ENCODE measurements at places on chromosomes 5 and 9.

DNA sequence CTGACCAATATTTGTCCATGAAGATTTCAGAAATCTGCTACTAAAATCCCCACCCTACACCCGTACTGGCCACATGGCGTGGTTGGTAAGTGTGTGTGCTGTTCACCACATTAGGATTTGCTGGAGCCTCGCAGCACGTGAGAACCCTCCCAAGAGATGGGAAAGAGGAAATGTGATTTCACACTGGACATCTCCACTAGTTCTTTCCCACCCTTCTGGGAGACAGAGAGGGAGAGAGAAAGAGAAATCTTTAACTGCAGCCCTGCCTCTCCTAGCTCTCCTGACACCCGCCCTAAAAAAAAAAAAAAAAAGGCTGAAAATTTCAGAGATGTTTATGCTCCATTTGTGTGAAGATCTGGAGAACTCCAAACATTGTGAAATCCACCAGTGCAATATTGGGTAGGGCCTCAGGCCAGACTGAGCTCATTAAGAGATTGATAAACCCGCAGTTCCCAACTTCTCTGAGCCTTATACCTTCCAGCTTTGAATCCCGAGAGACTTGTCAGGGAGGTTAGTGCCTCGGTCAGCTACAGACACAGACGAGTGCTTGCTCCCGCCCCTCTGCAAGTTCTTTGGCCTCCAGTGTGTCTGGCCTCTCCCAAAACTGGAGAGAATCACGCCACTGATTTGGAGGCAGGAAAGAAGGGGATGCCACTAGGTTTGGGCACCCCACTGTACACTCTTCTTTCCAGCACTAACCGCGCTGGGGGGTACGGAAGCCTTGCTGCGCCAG, 1.9 kb downstream of the SPRY4 start:
- DNase-seq: peak; percentile 66

GRCh38 chr5:22088517-22088916, 764.6 kb downstream of the CDH12 start:
- DNase-seq: no peak

DNA sequence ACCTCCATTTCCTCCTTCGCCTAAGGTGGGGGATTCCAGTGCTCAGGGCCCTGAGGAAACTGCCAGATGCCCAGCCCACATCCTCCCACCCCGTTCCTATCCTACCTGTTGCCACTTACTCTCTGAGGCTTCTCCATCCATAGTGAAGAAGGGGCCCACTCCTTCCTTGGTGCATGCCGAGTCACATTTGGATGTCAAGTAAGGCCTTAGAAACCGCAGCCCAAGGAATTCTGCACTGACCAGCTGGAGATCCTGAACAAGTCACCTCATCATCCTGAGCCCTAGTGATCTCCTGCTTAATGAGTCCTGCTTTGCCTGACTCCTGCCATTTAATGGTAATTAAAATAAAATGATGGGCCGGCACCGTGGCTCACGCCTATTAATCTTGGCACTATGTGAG, 6.7 kb upstream of the TNIP1 start:
- no peak for DNase-seq

- no peak for DNase-seq
Measured at GRCh38 chr5:137055271-137055872, 443.8 kb downstream of the SPOCK1 start.

DNA sequence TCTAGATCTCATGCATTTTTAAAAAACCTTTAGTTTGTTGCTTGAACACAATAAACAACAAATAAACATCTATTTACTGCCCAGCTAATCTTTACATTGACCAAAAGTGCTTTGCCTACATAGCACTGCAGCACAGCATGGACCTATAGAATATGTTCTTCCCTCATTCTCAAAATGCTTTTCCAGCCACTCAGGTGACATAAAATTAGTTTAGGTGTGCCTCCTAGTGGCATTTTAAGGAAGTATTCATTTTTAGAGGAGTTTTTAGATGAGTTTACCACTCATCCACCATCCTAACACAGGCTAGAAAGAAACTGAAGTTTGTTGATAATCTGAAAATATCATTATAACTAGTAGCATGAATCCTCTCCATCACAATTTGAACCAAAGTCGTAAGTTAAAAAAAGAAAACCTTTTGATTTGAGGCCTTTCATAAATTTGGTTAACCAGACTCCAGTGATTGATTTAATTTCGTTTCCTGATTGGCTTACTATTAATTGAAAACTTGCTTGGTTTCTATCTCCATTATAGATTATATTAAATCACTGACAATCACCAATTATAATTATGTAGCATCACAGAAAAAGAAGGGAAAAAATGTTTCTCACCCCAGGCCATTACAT, 12.6 kb downstream of the PLGRKT start:
- DNase-seq: peak; percentile 28

- DNase-seq: no peak
Measured at GRCh38 chr5:20833081-20833627, 845.2 kb upstream of the CDH18 start.

DNA sequence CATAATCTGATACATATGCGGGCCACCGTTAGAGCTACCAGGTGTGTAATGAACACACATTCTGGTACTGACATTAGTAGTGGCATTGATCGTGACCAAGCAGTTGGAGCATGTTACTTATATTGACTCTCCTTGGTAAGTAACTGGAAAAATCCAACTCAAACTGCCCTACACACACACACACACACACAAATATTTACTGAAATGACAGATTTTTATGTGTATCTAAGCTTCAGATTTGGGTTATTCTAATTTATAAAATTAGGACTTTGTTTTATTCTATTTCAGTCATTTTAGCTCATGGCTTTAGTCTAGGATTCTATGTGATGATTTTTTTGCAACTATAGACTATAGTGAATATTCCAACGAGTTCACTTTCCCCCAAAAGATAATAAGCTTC, 1280.2 kb upstream of the ACO1 start:
- no peak for DNase-seq

DNA sequence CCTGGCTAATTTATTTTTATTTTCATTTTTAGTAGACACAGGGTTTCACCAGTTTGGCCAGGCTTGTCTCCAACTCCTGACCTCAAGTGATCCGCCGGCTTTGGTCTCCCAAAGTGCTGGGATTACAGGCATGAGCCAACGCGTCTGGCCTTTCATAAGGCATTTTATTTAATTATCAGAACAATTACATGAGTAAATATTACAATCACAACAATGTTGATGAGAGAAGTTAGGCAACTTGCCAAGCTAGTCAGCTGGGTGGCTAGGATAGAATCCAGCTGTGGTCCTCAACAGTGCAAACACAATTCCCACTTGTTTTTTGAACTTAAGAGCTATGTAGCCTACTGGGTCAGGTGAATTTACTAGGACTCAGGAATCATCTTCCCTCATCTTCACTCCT, 22.0 kb downstream of the C9orf57 start:
- no peak for DNase-seq

- DNase-seq: no peak
Measured at GRCh38 chr9:127809002-127809539, 6.4 kb downstream of the FPGS start.

GRCh38 chr5:179279347-179280094, 65.7 kb downstream of the ADAMTS2 start:
- DNase-seq: no peak

GRCh38 chr9:94622087-94622800, 17.1 kb downstream of the FBP1 start:
- no peak for DNase-seq

- DNase-seq: no peak
Measured at GRCh38 chr9:113261917-113262671, 13.3 kb downstream of the CDC26 start.

DNA sequence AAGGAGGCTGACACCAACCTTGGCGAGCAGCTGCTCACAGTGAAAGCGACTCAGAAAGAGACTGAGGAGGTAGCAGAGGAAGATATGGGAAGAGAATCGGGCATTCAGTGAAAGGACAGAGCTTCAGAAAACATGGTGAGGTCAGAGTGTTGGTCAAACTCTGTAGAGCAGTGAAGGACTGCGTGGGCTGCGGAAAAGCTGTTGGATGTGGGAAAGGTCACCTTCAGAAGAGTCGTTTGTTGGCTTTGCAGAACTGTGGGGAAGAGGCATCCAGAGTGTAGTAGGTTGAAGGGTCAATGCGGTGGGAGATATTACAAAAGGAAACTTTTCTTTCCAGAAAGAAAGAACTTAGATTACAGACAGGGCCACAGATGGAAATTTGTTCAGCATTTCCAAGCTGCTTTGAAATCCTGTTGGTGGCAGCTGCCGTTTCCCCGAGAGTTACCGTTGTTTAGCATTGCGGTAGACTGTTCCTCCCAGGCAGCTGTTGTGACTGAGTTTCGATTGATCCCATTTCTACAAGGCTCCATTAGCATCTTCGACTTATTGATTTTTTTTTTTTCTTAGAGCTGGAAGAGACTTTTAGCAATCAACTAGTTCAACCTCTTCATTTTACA, 58.3 kb upstream of the AFAP1L1 start:
- DNase-seq: no peak

DNA sequence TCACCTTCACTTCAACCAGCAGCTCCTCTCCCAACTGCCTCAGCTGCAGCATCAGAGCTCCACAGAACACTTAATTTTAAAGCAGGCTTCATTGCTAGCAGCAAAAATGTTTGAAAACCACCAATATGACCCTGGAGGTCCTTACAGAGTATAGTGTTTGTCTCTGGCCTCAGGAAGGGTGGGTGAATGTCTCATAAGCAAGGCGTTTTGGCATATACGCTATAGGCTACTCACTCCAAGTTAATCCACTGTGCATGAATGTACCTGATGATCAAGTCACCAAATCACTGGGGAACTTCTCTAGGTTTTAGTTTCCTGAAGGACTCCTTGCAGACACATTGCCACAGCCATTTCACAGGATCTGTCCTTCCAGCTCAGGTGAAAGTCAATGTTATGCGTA, 125.3 kb downstream of the GABBR2 start:
- no peak for DNase-seq

DNA sequence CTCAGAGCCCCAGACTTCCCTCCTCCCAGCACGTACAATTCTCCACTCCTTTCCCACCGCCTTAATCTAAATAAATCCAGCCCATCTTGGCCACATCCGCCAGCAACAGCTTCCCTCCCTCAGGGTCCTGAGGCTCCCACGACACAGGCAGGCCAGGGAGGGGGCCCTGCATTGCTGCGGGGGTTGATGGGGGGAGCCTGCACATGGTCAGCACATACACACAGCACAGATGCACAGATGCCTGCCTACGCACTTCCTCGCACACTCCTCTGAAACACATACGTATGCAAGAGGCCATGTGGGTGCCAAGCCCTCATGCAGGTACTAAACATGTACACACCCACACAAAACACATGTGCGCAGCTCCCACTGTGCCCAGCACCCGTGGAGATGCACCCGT, 14.8 kb downstream of the PDGFRB start:
- peak; percentile 79 for DNase-seq

DNA sequence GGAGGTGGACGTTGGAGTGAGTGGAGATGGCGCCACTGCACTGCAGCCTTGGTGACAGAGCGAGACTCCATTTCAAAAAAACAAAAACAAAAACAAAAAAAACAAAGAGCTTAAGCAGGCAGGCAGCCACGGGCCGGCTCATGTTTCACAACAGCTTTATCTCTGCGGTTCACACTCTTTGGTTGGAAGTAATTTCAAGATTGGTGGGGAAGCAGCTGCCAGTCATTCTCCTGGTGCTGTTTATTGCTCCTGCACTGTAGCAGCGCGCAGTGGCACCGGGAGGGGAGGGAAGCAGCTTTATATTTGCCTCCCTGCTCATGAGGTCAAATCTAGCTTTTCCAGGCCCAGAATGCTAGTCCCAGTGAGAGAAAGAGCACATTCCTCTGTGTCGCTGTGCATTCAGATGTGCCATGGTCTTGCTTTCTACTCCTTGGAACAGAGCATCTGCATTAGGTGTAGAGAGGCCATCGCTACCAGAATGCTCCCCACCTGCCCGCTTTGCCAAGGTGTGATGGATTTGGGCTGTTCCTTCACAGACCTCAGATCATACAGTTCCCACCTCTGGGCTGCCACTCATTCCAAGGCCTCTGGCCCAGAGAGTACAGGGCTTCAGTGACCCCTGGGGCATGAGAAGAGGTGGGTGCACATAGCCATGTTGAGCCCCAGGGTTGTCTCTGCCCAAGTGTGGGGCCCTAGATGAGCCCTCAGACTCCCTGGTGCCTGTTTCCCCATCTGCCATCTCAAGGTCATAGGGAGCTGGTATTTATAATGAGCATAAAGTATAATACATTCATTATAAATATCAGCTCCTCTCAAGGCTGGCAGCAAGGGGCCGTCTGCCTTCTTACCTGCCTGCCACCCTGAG, 270.4 kb downstream of the MED10 start:
- DNase-seq: no peak

DNA sequence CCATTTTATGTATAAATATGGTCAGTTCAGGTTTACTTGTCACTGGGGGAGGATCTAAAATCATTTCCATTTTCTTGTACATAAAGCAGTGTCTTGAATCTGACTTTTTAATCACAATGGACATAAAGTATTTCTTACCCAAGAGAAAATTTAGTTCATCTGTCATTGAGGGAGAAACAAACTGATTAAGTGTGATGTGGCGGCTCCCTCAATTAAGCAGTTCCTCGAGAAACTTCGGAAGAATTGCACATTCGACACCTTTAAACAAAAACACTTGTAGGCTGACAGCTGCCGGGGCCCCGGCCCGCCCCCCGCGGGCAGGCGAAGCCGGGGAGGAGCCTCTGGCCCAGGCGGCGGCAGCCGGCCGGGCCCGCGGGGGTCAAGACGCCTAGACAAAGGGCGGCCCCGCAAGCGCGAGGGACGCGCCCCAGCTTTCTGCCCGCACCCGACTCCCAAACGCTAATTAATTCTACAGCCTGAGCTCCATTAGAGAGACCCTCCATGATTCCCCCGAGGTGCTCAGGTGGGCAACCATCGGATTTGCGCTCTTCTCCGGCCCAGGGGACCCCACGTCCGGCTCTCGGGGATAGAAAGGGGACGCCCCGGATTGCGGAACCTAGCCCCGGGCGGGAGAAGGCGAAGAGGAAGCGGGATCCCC, 750 bp downstream of the TRIM36 start:
- DNase-seq: no peak

- DNase-seq: no peak
Measured at GRCh38 chr9:19023078-19023477, 9.9 kb downstream of the SAXO1 start.

DNA sequence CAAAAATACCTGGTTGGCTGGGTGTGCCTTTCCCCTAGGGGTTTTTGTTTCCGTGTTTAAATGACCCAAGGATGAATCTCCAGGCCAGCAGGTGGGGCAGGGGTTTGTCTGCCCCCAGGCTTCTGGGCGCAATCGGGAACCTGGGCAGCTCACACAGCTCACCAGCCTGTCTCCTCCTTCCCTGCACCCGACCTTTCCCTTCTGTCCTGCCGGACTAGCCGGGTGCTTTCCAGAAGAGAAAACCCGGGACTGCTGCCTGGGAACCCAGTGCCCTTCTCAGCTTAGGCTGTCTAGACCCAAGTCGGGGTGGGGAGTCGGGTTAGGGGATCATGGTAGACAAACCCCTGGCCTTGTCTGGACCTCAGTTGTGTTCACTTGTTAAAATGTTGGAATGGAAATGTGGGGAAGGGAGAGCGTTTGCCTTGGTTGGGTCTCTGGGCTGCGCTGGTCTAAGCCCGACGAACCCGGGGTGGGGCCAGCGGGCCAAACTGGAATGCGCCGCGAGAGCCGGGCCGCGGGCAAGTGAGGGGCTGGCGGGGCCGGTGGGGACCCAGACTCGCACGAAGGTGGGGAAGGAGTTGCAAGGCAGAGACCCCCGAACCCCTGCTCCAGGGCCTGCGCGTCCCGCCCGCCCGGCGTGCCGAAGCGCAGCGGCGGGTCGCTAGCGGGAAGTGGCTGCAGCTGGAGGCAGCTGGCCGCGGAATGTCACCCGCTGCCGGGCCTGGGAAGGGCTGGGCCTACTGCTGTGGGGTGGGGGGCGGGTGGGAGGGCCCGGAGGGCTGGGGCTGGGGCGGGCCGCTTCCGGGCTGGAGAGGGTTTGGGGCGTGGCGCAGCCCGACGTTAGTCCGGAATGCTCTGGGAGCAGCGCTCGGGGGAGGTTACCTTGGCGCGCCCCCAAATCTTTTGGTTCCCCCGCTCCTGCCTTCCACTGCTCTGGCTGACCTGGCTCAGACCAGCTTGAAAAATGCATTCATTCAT, 84.6 kb downstream of the DAB2IP start:
- DNase-seq: peak; percentile 54
